Activated naive CD8-positive, alpha-beta T cell treated with anti-CD3 and anti-CD28 coated beads, Interleukin-2, amount 10 ng/mL, durations not matched to agents 7 days and 5 days (primary cell): ENCODE measurements at places on chromosomes 5 and 9.

- no peak for DNase-seq
Observed at GRCh38 chr9:91724068-91724440, 226.0 kb downstream of the ROR2 start.

GRCh38 chr5:122906768-122907167 lies 61.4 kb downstream of the SNX24 start:
- DNase-seq, result no peak

- no peak for DNase-seq
Observed at GRCh38 chr9:78973907-78974306, 597.9 kb upstream of the TLE4 start.

GRCh38 chr5:12250454-12250853 lies 346.2 kb upstream of the CTNND2 start:
- no peak for DNase-seq

- no peak for DNase-seq
Observed at GRCh38 chr9:76399856-76400255, 5.6 kb upstream of the RFK start.

DNA sequence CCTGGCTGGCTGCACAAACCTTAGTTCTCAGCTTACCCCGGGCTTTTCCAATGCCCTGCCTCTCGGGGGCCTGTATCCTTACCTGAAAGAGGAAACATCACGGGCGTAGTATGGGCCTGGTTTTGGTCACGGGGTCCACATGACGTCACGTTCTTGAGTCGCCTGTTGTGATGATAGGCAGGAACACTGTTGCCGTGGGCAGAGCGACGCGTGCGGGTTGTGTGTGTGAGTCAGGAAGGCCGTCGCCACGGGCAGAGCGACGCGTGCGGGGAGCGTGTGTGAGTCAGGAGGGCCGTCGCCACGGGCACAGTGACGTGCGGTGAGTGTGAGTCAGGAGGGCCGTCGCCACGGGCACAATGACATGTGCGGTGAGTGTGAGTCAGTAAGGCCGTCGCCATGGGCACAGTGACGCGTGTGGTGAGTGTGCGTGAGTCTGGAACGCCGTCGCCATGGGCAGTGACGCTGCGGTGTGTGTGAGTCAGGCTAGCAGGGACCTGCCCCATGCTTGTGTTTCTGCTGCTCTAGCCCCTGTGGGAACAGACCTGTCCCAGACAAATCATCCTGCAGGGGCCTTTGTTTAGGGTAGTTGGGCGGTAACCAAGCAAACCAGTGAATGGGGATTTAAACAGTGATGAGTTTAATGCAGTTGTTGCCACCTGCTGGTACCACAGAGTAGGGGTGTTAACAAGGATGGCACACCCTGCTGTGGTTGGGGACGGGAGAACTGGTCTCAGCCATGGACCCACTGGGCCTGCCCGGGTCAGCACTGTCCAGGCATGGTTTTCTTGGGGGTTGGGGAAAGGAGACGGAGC lies 19.8 kb downstream of the TRIP13 start:
- no peak for DNase-seq

GRCh38 chr5:84715091-84715490 lies 330.4 kb upstream of the EDIL3 start:
- no peak for DNase-seq
